ENCODE measurements at places on chromosomes 6 and 20.

- H3K36me3 ChIP-seq = no peaks in the 10 kb centered on the region
- no peaks in the 10 kb centered on the region for H3K27me3 ChIP-seq
- H3K27ac ChIP-seq = no peak overlapping the region
Measured at GRCh38 chr6:60754879-60755278, 1531.1 kb downstream of the KHDRBS2 start.

- no peak for DNase-seq
- no peak overlapping the region for H3K27ac ChIP-seq
- H3K27me3 ChIP-seq = no peaks in the 10 kb centered on the region
- no peak overlapping the region for H3K4me3 ChIP-seq
- peaks cover 6% of the 10 kb centered on the region for H3K4me1 ChIP-seq
- no peaks in the 10 kb centered on the region for H3K36me3 ChIP-seq
Measured at GRCh38 chr6:12657884-12658283, 58.7 kb upstream of the PHACTR1 start.

DNA sequence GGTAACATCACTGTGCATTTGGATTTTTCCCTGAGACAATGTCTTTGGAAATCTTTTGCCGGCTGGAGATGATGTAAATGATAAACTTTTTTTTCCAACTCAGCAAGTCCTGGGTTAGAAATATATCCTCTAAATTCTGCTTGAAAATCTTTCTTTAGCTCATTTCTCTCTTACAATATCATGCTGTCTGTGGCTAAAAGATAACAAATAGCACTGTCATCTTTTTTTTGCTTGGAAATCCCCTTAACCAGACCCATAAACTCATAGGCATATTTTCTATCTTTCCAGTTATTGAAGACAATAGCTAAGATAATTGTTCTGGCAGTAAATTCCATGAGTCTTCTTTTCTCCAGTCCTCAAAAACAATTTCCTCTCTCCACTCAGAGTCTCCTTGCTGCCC is 481.5 kb downstream of the NKAIN2 start:
- no peaks in the 10 kb centered on the region for H3K27me3 ChIP-seq
- no peak overlapping the region for H3K27ac ChIP-seq
- H3K4me1 ChIP-seq = no peaks in the 10 kb centered on the region

- H3K4me1 ChIP-seq = peaks cover 66% of the 10 kb centered on the region
- H3K27ac ChIP-seq = peak overlapping the region; percentile 57
- H3K4me3 ChIP-seq = peak overlapping the region; percentile 84
Measured at GRCh38 chr20:57396212-57396983, 5.2 kb downstream of the RBM38 start.

DNA sequence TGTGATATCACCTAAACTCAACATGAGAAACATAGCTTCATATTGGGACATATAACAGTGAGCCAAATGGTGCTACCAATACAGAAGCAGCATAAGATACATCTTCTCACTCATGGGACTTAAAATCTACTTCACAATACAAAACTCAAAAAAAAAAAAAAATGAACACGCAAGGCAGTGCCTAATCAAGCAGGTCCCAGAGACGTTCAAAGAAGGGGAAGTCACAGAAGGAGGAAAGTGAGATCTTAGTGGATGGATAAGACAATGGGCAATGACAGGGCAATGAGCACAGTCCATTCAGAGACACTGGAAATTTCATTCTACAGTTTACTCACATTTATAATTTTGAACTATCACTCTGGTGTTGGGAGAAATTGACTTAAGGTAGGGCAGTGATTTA is 88.3 kb downstream of the FAM50B start:
- no peak overlapping the region for H3K27ac ChIP-seq
- H3K4me1 ChIP-seq = no peaks in the 10 kb centered on the region
- DNase-seq = no peak
- peaks cover 47% of the 10 kb centered on the region for H3K27me3 ChIP-seq
- no peak overlapping the region for H3K4me3 ChIP-seq

- no peak overlapping the region for H3K27ac ChIP-seq
- H3K27me3 ChIP-seq = no peaks in the 10 kb centered on the region
- H3K36me3 ChIP-seq = no peaks in the 10 kb centered on the region
Measured at GRCh38 chr20:20993372-20993771, 112.8 kb downstream of the LINC00237 start.

GRCh38 chr6:33695451-33695887 is 16.0 kb downstream of the UQCC2 start:
- peaks cover 63% of the 10 kb centered on the region for H3K36me3 ChIP-seq
- peak overlapping the region; percentile 93 for H3K27ac ChIP-seq
- no peak for DNase-seq
- H3K4me1 ChIP-seq = peaks cover 60% of the 10 kb centered on the region

DNA sequence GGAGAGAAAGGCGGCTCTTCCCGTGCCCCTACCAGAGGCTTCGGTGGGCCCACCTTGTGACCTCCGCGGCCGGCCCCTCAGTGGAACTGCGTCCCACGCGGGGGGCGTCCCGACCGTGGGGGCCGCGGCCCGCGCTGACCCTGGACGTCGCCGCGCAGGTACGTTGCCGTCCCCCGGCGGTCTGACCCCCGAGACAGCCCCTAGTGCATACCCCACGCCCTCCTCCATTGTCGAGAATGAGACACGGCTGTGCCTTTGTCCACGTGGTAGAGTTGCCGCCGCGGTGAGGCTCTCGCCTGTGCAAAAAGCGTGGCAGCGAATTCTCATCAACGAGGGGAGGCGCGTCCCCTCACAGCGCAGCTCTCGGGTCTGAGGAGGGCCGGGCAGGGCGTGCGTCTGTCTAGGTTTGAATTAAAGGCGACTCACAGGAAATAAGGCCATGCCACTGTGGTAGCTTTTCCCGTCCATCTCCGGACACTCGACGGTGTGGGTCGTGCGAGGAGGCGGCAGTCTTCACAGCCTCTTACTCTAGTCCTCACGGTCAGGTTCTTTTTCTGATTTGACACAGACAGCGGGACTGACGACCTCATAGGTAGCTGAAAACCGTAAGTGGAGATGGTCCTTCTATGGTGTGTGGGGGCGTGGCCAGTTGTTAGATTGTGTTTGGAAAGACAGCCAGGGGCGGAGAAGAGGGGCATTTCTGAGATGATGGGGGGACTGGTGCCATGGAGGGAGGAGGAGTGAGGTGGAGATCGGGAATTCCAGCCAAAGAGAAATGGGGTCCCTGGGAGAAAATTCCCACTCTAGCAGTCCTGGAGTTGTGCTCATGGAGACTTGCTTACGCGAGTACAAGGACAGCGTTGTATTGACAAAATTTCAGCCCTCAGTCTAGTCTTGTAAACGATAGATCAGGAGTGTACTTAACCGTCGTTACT is 580 bp downstream of the NXT1 start:
- H3K27me3 ChIP-seq = no peaks in the 10 kb centered on the region
- DNase-seq = peak; percentile 62
- H3K36me3 ChIP-seq = peaks cover 22% of the 10 kb centered on the region
- H3K4me3 ChIP-seq = peak overlapping the region; percentile 87
- peak overlapping the region; percentile 77 for H3K27ac ChIP-seq

DNA sequence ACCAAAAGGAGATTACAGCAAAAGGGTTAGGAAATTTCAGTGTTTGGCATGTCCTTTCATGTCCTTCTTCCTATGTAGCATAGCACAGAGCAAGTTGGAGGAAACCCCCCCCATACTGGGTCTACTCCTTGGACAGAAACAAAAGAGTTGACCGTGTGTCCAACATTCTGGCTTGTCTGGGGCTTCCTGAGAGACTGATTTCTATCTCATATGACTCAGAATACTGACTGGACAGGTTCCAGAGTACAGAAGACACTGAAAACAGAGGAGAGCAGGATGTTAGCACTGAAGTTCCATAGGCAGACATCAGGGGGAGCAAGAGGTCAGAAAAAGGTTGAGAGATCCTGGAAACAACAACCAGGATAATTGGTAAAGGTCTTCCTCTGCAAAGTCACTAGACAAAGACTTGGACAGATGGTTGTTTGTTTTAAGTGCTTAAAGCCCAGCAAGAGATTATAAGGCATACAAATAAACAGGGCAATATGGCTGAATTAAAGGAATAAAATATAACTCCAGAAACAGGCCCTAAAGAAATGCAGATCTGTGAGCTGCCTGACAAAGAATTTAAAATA is 48.4 kb downstream of the USP49 start:
- DNase-seq = peak; percentile 20
- peaks cover 17% of the 10 kb centered on the region for H3K4me1 ChIP-seq
- H3K36me3 ChIP-seq = peaks cover 6% of the 10 kb centered on the region
- H3K4me3 ChIP-seq = no peak overlapping the region

DNA sequence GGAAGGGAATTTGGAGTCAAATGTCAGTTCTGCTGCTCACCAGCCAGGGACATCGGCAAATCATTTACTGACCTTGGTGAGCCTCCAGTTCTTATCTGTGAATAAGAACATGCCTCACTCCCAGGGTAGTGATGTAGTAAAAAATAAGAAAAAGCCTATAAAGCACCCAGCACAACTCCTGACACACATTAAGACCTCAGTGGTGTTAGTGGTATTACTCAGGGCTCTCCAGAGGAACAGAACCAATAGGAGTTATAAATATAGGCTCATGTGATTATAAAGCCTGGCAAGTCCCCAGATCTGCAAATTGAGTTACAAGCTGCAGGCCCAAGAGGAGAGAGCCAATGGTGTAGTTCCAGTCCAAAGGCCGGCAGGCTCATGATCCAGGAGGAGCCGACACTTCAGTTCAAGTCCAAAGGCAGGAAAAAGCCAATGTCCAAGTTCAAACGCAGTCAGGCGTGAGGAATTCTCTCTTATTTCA is 71.3 kb upstream of the EYA2 start:
- H3K4me3 ChIP-seq = no peak overlapping the region
- peaks cover 2% of the 10 kb centered on the region for H3K27me3 ChIP-seq
- H3K36me3 ChIP-seq = no peaks in the 10 kb centered on the region
- DNase-seq = no peak
- no peaks in the 10 kb centered on the region for H3K4me1 ChIP-seq

DNA sequence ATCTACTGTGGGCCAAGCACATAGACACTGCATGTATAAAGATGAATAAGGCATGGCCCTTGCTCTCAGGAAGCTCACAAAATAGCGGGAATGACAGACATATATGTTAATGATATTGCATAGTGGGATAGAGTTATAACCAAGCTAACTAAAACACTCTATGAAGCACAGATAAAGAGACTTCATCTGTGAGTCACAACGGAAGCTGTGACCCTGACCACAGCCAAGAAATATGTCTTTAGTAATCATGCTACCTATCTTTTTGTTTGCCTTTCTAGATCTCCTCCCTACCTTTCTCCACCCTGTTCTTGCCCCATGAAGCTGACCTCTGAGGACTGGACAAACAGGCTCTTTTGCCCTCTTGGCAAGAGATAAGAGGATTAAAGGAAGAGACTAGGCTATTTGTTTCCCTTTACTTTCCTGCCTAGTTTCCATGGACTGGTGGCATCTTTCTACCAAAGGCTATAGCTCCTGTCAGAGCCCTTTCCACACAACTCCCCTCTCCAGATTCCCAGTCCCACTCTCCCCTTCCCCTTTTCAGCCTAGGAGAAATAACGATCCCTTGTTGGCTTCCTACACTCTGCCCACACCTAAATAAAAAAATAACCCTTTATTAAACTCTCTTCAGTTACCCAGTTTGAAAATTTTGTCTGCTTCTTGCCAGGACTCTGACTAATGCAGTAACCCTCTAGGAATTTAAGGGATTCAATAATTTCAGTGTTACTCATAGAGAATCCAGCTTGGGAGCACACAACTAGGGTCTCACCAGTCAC is 504.9 kb upstream of the MARCKS start:
- H3K27me3 ChIP-seq = no peaks in the 10 kb centered on the region
- DNase-seq = no peak
- no peaks in the 10 kb centered on the region for H3K36me3 ChIP-seq
- no peak overlapping the region for H3K27ac ChIP-seq

DNA sequence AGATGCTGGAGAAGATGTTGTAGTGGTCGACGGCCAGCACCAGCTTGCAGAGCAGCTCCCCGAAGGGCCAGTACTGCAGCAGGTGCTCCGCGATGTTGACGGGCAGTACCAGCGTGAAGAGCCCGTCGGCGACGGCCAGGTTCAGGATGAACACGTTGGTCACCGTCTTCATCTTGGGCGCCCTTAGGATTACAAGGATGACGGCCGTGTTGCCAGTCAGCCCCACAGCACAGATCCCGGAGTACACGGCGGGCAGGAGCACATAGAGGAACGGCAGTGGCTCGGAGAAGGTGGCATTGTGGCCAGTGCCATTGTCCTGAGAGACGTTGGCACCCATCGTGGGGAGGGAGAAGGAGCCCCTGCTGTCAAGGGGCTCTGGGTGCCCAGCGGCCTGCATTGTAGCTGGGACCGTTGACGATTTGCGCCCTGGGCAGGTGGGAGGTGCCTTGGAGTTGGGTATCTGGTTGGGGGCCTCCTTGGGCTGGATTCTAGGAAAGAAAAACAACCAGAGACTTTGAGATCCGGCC is 867 bp downstream of the NPBWR2 start:
- H3K27me3 ChIP-seq = peaks cover 13% of the 10 kb centered on the region
- no peaks in the 10 kb centered on the region for H3K4me1 ChIP-seq
- no peak overlapping the region for H3K27ac ChIP-seq
- no peaks in the 10 kb centered on the region for H3K36me3 ChIP-seq
- H3K4me3 ChIP-seq = no peak overlapping the region

- no peak overlapping the region for H3K4me3 ChIP-seq
- peaks cover 37% of the 10 kb centered on the region for H3K27me3 ChIP-seq
- H3K36me3 ChIP-seq = no peaks in the 10 kb centered on the region
- peaks cover 2% of the 10 kb centered on the region for H3K4me1 ChIP-seq
Measured at GRCh38 chr20:23043376-23043775, 6.1 kb downstream of the THBD start.

- no peak for DNase-seq
- H3K4me1 ChIP-seq = no peaks in the 10 kb centered on the region
- H3K36me3 ChIP-seq = no peaks in the 10 kb centered on the region
- no peaks in the 10 kb centered on the region for H3K27me3 ChIP-seq
- H3K27ac ChIP-seq = no peak overlapping the region
Measured at GRCh38 chr6:25497383-25498040, 154.5 kb upstream of the SCGN start.

DNA sequence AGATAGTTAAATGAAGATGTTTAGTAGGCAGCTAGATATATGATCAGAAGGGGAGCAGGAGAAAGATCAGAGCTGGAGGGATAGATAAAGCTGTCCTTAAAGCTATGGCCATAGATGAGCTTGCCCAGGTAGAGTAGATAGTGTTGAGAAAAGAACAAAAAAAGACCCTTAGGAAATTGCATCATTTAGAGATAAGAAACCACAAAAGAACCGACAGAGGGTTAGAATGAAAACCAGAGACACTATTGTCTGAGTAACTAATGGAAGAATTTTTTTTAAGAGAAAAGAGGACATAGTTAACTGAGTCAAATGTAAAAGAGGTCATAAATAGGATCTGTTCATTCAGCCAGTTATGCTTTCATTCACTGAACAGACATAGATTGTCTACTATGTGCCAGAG is 101.8 kb downstream of the TNFAIP3 start:
- H3K4me3 ChIP-seq = peak overlapping the region; percentile 45
- H3K27me3 ChIP-seq = no peaks in the 10 kb centered on the region
- DNase-seq = no peak
